ENCODE measurements at places on chromosomes 1 and 21.
A peak's percentile ranks its signal among the peaks of the same experiment; 100 is the strongest.

DNA sequence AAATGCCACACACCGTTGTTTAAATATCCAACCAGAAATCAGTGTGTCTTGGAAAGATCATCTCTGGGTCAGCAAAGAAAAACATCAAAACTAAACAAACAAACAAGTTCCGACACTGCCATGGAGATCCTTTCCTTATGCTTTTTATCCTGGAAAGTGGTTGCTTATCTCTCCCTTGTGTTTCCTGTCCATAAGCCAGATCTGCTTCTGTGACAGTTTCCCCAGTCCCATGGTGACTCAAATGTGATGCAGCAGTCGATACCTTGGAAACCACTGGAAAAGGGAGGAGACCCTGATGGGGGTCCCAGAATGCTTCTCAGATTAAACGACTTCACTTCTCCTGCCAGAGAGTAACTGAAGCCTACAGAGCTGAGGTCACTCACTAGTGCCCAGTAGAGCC is 94.7 kb downstream of the DMRTA2 start:
- DNase-seq: no peak

GRCh38 chr1:228416217-228416933 is at the start of gene TRIM17:
TRIM17 (minus strand) TSS chr1:228416861; CDS start chr1:228415072, 1,789 bp downstream.
- peak; percentile 11 for DNase-seq

DNA sequence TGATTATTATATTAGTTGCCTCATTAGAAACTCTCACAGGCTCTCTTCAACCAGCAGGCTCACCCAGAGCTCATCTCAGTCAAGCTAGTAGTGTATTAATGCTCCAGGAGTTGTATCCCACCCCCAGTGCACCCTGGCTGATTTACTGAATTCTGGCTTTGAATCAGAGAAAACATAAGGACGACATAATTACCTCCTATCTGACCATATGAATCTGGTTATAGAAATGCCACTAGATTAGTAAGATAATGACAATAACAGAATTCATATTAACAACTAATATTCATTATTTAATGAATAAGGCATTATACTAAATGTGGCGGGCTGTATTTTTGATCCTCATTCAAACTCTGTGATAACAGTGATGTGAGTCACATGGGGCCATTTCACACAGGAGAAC is 1066.7 kb downstream of the TTLL7 start:
- no peak for DNase-seq

GRCh38 chr21:31409831-31410487 is 65.9 kb upstream of the TIAM1 start:
- DNase-seq: no peak

DNA sequence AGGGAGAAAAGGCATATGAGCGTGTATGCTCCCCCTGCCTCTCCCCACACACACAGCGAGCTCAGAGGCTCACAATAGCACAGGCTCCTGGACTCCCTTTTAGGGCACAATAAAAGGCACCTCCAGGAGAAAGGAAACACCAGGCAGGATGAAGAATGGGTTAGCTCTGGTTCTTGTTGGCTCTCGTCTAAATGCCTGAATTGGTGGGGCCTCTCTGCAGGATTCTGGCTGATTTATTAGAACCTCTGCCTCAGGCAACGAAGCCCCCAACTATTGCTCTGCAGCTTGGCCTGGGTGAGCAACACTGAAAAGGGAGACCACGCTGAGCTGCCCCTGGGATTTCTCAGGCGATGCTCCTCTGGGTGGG is 590.9 kb upstream of the PLXNA2 start:
- DNase-seq: no peak

DNA sequence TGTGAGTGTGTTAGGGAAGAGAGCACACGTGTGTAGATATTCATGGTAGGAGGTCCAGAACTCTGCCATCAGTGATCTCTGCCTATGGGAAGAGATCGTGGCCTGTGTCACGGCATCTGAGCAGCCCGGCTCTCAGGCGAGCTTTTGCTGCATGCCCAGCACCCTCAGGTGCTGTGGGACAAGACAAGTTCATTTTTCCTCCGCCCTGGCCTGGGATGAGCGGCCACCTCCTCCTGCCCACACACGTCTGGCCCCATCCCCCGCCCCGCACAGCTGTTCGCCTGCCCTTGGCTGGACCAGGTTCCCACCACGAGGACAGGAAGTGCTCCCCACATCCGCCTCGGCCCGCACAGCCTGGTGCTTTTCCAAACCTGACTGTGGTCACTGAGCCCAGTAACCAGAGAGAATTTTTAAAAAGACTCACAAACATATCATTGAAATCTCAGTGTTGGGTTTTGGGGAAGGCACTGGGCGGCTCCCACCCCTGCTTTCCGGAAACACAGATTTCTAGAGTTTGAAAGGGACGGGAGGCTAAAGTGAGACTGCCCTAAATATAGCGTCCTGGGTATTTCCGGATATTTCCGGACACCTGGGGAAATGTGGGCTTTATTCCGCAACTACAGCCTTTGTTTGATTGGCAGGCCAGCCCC is 18.0 kb downstream of the BMP8A start:
- DNase-seq: no peak

DNA sequence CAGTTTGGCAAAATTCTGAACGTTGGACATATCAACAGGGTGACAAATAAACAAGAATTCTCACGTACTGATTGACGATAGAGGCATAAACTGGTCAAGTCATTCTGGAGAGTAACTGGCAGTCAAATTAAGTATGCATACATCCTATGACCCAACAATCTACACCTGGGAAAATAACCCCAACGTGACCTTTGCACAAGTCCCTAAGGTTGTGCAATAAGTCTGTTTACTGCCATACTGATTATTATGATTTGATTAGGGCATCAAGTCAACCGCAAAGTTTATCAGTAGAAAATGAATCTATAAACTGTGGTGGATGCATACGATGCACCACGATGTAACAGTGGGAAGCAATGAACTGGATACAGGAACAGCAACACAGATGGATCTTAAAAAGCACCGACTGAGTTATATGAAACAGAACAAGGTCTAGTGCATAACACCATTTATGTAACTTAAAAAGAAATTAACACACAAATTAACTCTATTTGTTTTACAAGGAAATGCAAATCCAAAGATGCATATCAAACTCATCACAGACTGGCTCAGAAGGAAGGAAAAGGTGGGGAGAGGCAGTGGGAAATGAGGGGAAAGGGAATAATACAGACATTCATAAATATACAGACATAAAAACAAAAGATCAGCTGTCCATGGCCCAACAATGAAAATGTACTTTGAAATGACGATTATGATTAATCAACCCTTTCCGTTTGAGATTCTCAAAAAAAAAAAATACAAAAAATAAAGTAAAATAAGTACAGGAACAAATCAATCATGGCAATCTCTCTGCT is 41.0 kb upstream of the SEC16B start:
- no peak for DNase-seq

GRCh38 chr1:178928976-178929375 is 58.1 kb upstream of the ANGPTL1 start:
- no peak for DNase-seq

All from stimulated activated CD4-positive, alpha-beta T cell treated with anti-CD3 and anti-CD28 coated beads, Interleukin-12 subunit alpha, Interleukin-12 subunit beta, amount 100 ng/mL, for 48 hours (primary cell).